ENCODE measurements at places on chromosomes 12 and 14.

DNA sequence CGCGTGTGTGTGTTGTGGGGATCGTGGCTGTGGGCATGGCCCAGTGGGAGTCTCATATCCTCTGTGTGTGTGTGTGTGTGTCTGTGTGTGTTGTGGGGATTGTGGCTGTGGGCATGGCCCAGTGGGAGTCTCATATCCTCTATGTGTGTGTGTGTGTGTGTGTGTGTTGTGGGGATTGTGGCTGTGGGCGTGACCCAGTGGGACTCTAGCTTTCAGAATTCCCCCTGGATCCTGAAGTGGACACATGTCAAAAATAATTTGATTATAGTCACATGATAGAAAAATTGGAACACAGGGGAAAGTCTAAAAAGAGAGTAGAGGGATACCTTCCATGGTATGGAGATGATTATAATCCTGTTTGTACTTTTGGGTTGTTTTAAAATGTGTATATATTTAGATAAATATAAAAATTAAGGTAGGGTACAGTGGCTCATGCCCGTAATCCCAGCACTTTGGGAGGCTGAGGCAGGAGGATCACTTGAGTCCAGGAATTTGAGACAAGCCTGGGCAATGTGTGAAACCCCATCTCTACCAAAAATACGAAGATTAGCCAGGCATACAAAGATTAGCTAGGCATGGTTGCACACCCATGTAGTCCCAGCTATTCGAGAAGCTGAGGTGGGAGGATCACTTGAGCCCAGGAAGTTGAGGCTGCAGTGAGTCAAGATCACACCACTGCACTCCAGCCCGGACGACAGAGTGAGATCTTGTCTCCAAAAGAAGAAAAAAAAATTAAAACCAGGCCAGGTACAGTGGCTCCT is 11.0 kb downstream of the PAPLN start:
- H3K4me1 ChIP-seq: peaks cover 10% of the 10 kb centered on the region
- no peak overlapping the region for H3K27ac ChIP-seq
- H3K27me3 ChIP-seq: no peaks in the 10 kb centered on the region
- no peak for DNase-seq

- no peak overlapping the region for H3K4me3 ChIP-seq
- peaks cover 9% of the 10 kb centered on the region for H3K36me3 ChIP-seq
Measured at GRCh38 chr12:25701290-25701689, 148.2 kb upstream of the LMNTD1 start.

DNA sequence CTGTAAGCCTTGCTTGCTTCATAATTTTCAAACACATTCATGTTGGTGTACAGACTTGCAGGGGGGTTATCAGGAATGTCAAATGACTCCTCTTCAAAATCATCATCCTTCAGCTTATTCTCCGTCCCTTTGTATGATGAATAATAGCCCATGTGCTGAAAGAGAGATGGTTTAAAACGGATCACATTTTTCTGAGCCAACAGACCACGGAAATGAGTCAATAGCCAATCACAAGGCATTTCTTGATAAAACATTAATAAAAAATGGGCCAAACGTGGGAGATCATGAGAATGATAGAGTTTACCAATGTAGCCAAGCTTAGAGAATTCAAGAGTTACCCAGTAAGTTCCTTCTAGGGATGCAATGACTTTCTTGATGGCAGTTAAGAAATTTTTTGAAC is 105.5 kb downstream of the NTS start:
- H3K27me3 ChIP-seq: no peaks in the 10 kb centered on the region
- no peak overlapping the region for H3K4me3 ChIP-seq
- H3K27ac ChIP-seq: no peak overlapping the region
- H3K36me3 ChIP-seq: no peaks in the 10 kb centered on the region
- no peaks in the 10 kb centered on the region for H3K4me1 ChIP-seq

GRCh38 chr12:15688838-15689625 is 100.2 kb downstream of the EPS8 start:
- no peaks in the 10 kb centered on the region for H3K27me3 ChIP-seq
- H3K4me1 ChIP-seq: peaks cover 91% of the 10 kb centered on the region
- H3K4me3 ChIP-seq: peak overlapping the region; percentile 74
- no peak for DNase-seq

DNA sequence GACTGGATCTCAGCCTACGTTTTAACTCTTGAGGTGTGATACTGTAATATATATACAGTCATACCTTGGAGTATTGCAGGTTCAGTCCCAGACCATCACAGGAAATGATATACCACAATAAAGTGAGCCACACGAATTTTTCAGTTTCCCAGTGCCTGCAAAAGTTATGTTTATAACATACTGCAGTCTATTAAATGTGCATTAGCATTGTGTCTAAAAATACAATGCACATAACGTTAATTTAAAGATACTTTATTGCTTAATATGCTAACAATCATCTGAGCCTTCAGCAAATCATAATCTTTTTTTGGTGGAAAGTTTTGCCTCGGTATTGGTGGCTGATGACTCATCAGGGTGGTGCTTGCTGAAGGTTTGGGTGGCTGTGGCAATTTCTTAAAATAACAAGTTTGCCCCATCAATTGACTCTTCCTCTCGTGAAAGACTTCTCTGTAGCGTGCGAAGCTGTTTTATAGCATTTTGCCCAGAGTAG is 18.9 kb downstream of the PYROXD1 start:
- H3K27me3 ChIP-seq: no peaks in the 10 kb centered on the region
- no peak for DNase-seq
- no peak overlapping the region for H3K4me3 ChIP-seq
- peaks cover 15% of the 10 kb centered on the region for H3K36me3 ChIP-seq
- peaks cover 8% of the 10 kb centered on the region for H3K4me1 ChIP-seq
- no peak overlapping the region for H3K27ac ChIP-seq
